ENCODE measurements at places on chromosomes 7 and 10. TPM values are rescaled to one million over a fixed set of nuclear protein-coding genes. Genes with fewer than 3 reads are reported as not detected.

DNA sequence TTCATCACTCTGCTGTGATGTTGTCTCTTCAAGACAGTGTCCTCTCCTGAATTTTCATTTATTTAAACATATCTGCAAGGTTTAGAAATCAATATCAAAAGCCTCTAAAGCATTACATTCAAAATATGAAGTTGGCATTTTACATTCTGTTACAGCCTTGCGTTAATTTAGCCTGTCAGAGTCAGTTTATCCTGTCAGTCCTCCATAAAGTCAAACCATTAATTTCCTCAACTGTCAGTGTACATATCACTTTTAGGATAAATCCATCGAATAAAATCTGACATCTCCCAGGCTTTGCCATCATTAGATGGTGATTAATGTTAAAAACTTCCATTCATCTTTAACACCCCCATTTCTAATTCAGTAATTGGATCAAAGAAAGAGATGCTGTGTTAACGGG lies 77.0 kb downstream of the NPY start:
- no peak for DNase-seq
- H3K4me3 ChIP-seq, result no peak overlapping the region
- no peaks in the 10 kb centered on the region for H3K36me3 ChIP-seq
- no peak overlapping the region for H3K27ac ChIP-seq
- peaks cover 7% of the 10 kb centered on the region for H3K4me1 ChIP-seq

DNA sequence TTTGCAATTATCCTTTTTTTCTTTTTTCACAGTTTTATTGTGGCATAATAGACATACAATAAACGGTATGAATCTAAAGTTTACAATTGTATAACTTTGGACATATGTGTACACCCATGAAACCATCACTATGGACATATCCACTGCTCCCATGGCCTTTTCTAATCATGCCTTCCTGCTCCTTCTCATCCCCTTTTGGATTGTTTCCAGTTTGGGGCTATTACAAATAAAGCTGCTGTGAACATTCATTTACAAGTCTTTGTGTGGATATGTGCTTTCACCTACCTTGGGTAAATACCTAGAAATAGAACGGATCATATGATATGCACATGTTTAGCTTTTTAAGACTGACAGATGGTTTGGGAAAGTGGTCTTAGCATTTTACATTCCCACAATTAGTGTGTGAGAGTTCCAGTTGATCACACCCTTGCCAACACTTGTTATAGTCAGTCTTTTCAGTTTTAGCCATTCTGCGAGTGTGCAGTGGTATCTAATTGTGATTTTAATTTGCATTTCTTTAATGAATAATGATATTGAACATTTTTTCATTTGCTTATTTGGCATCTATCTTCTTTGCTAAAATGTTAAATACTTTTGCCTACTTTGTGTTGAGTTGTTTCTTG lies 120.9 kb upstream of the KAT6B start:
- no peaks in the 10 kb centered on the region for H3K27me3 ChIP-seq
- H3K27ac ChIP-seq, result no peak overlapping the region
- no peaks in the 10 kb centered on the region for H3K4me1 ChIP-seq
- H3K36me3 ChIP-seq, result peaks cover 13% of the 10 kb centered on the region
- H3K4me3 ChIP-seq, result no peak overlapping the region

GRCh38 chr7:150879345-150879744 lies 27.0 kb downstream of the AOC1 start:
- H3K4me3 ChIP-seq, result no peak overlapping the region
- DNase-seq, result no peak
- H3K4me1 ChIP-seq, result peaks cover 9% of the 10 kb centered on the region
- no peak overlapping the region for H3K27ac ChIP-seq
- no peaks in the 10 kb centered on the region for H3K27me3 ChIP-seq

GRCh38 chr10:96440361-96441292 lies 73.1 kb downstream of the TLL2 start:
- peaks cover 2% of the 10 kb centered on the region for H3K27me3 ChIP-seq
- H3K27ac ChIP-seq, result no peak overlapping the region

DNA sequence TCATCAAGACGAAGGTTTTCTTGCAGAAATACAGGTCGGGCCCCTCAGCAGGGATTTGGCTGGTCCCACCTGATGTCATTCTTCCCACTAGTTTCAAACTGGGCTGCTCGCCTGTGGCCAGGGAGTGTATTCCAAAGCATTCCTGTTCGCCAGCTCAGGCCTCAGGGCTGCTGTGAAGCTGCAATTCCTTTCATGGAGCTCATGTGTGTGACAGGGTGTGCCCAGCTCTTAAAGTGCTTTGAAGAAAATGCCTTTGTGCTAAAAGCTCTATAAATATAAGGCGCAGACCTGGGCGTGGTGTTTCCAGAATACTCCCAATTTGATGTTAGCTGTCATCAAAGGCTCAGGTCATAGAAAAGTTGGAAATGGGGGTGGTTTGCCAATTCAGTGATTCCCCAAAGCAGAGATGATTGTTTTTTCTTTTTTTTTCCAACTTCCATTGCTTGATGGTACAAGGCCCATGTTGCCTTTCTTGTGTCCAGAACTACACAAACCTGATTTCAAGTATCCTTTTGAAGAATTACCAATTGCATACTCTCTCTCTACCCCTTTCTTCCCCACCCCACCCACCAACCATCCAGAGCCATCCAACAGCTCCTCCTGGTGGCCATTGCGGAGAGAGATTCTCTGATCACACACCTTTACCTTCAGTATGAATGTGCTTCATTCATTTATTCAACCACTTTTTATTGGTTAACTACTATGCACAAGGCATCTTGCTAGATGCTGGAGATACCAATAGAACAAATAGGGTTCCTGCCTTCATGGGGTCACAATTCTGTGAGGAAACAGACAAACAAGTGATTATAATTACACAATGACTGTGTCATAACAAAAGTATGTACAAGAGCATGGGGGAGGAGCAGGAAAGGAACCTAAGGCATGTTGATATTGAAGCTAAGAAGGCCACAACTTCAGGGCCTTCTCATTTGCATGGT lies 297.3 kb upstream of the LYZL1 start:
- no peak overlapping the region for H3K4me3 ChIP-seq
- no peak overlapping the region for H3K27ac ChIP-seq

DNA sequence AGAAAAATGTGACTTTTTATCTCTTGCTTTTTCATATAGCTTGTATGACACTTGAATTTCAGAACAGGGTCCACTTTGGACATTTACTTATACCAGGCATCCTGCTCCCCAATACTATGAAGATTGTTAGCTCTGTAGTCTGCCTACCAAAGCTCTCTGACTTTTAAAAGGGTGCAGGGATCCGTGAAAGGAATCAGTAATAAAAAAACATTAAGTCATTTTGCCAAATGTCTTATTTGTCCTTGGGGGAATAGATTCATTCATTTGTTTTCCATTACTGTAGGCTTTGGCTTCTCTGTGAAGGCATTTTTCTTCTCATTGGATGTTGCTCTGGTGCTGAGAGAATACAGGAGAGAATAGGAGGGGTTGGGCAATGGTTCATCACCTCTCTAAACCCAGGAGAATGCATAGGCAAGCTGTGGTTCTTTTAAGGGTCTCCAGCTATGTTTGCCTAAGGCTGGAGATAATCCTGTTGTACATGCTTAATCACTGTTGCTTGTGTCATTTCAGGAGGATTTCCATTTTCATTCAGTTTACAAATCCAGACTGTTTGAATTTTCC lies 103.5 kb downstream of the SRI start:
- no peaks in the 10 kb centered on the region for H3K4me1 ChIP-seq
- no peaks in the 10 kb centered on the region for H3K36me3 ChIP-seq
- no peak for DNase-seq
- no peak overlapping the region for H3K27ac ChIP-seq

DNA sequence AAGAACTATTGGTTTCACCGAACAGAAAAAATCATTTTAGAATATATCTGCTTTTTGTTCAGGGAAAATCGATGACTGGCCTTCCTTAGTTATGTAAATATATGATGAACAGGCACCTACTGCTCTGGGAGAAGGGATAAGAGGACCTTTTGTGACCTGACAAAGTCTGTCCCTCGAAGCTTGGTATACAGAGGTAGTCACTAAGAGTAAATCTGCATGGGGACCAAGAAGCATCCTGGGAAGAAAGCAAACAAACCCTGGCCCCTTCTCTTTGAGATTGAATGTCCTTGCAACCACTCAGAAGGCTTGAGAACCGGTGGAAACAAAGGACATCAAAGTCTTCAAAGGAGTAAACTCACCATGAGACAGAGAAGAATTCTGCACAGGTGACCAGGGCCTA lies 52.3 kb downstream of the SKIDA1 start:
- no peak overlapping the region for H3K4me3 ChIP-seq
- H3K4me1 ChIP-seq, result no peaks in the 10 kb centered on the region
- no peak overlapping the region for H3K27ac ChIP-seq
- DNase-seq, result no peak
- H3K36me3 ChIP-seq, result no peaks in the 10 kb centered on the region

Gene OR13A1
- not detected for total RNA-seq

Gene NME8
- not detected for total RNA-seq

Gene ASAH2B
- 3.9 TPM for total RNA-seq
